ENCODE measurements at places on chromosomes 1 and 21. TPM values are rescaled to one million over a fixed set of nuclear protein-coding genes. Genes with fewer than 3 reads are reported as not detected.

Gene SLC44A3
- total RNA-seq = 7.9 TPM

Gene S100A7A
- not detected for total RNA-seq

Gene LAMC1
- 107 TPM for total RNA-seq

Gene NBPF10
- 1.1 TPM for total RNA-seq

Gene PLA2G2C
- total RNA-seq = not detected

Gene ADAMTSL4
- 34.7 TPM for total RNA-seq

Gene ARTN
- 0.66 TPM for total RNA-seq

Gene RNU1-4
- total RNA-seq = 1,075 TPM

Gene LRRC40
- total RNA-seq = 11.9 TPM

Gene CR1
- 2.0 TPM for total RNA-seq

Gene FALEC
- not detected for total RNA-seq

Gene CYP4X1
- total RNA-seq = 1.6 TPM

Gene GPR52
- total RNA-seq = 0.93 TPM

Gene TAF5L
- total RNA-seq = 11.0 TPM

Gene HORMAD1
- total RNA-seq = not detected

Gene CHRM3
- total RNA-seq = 0.68 TPM

Gene ATP6V0B
- total RNA-seq = 110 TPM

Gene REG4
- not detected for total RNA-seq

Gene IFI16
- total RNA-seq = 24.4 TPM

Gene PCP4L1
- 0.52 TPM for total RNA-seq

Gene WASF2
- total RNA-seq = 53.1 TPM

Gene NID1
- total RNA-seq = 36.6 TPM

Gene TCHH
- not detected for total RNA-seq

Gene CELA3A
- not detected for total RNA-seq

Gene SLC5A9
- not detected for total RNA-seq

Gene CD84
- total RNA-seq = 1.1 TPM

Gene ID3
- 85.6 TPM for total RNA-seq

Gene CFHR3
- not detected for total RNA-seq

Gene B3GALT5
- total RNA-seq = not detected

Gene SPRR4
- not detected for total RNA-seq

Gene LEFTY1
- total RNA-seq = 0.25 TPM
